ENCODE measurements at places on chromosomes 7 and 10.

DNA sequence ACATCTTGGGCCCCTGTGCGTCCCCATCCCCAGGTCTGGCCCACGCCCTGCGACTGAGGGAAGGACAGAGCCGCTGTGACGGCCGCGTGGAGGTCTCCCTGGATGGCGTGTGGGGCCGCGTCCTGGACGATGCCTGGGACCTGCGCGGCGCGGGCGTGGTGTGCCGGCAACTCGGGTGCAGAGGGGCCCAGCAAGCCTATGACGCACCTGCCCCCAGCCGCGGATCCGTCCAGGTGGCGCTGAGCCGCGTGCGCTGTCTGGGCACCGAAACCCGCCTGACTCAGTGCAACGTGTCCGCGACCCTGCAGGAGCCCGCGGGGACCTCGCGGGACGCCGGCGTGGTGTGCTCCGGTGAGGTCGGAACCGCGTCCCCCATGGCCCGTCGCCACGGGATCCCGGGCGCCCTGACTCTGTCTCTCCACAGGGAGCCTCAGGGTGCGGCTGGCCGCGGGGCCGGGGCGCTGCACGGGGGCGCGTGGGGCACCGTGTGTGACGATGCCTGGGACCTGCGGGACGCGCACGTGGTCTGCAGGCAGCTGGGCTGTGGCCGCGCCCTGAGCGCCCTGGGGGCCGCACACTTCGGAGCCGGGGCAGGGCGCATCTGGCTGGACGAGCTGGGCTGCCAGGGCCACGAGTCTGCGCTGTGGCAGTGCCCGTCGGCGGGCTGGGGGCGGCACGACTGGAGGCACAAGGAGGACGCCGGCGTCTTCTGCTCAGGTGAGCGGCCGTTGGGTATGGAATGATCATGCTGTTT lies 5.9 kb downstream of the SCART1 start:
- no peak for DNase-seq

DNA sequence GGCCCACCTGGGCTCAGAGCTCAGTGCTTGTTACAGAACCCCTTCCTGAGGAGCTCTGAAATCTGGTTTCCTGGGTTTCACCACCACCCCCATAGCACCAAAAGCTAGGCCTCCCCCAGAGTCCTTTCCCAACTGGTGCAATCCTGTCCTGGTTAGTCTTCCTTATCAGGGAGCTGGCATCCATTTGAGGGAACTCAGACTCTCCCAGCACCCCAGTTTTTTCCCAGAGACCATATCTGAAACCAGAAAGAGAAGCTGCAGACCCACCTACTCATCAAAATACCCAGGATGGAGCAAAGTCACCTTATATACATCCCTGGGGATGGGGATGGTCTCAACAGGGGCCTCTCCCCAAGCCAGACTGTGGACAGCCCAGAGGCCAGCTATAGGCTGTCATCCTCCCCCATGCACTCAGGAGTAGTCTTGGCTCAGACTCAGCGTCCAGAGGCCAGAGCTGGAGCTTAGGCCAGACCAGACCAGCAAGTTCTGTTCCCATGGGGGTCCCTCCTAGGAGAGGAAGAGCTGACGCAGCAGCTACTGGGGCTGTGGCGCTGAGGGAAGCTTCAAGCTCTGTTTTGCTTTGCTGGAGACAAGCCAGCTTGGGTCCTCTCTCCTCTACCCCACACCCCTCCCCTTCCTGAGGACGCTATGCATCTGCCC lies 3.0 kb downstream of the TBATA start:
- DNase-seq, result no peak

DNA sequence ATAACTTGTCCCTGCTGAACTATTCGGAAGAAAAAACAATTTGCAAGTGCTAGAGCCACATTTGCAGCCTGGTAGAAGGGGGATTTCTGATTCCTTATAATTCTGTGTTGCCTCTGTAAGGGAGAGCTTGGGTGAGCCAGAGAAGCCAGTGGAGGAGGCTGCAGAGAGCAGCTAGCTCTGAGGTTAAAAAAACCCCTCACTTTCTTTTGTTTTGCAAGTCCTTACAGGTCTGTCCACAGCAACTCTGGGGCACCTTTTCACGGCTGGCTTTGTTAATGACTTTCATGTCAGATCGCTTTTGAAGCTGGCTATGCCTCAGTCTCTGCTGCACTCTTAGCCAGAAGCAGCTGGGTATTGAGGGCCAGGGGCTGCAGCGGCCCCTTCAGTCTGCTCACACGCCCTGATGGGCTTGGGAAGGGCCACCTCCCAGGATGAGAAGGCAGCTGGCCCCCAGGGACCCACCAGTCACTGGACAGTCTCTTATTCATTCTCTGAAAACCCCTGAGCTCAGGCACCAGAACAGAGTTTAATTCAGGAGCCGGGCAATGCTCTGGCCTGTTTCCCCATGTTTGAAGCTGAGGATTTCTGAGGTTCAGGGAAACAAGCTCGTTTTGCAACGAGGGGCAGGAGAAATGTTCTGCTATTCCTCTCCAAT lies 30.9 kb downstream of the TRIM8 start:
- no peak for DNase-seq

- no peak for DNase-seq
Observed at GRCh38 chr7:81777697-81778096, 7.8 kb upstream of the HGF start.

DNA sequence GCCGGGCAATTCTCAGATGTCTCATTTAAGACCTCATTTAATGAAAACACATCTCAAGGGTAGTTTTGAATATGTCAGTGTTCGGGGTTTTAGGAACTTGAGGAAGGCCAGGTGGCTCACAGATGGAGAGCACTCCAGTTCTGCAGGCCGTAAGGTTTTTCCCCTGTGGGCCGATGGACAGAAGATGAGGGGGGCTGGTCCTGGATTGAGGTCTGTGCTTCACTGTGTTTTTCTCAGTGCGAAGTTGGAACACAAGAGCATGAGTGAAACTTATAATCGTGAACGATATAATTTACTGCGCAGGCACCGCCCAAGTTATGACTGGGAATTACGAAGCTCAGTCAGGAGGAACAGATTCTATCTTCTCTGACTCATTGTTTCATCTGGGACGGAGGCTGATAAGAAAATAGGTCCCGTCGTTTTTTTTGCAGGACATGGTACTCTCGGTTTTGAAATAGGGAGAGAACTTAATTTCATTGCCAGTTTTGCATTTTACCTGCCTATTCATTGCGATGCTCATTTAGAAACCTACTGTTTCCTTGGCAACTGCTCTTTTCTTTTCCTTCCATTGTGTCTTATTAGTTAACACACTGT lies 591.0 kb upstream of the PFKP start:
- DNase-seq, result peak; percentile 23

DNA sequence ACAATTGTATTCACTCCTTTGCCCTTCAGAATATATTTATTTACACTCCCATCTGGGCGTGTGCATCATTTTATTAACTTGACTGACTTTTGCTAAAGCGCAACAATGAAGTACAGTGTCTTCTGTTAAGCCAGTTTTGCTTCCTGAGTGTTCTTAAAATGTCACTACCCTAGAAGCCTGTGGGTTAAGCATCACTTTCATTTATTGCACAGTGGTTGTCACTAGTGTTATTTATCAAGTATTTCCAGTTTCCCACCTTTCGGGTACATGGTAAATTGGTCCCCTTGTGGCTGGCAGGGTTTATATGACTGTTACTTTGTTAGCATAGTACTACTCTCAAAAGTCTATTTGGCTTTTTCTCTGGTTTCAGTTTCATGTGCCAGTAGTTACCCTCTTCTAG lies 3.3 kb downstream of the HILPDA start:
- no peak for DNase-seq

GRCh38 chr10:86951184-86951761 lies 6.1 kb downstream of the MMRN2 start:
- no peak for DNase-seq

DNA sequence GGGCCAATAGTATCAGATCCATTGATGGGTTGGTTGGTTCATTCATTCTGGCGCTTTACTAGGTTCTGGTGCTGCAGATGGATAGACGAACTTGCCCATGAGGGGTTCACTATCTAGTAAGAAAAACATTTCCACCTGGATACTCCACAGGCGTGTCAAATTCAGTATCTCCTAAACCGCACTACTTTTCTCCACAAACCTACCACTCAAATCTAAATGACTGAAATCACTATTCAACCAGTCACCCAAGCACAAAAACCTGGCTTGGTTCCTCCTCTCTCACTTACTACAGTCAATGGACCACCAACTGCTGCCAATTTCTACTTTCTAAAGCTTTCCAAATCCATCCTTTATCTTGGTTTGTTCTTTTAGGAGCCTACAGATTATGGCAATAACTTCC lies 572 bp downstream of the AGK start:
- DNase-seq, result no peak

- no peak for DNase-seq
Observed at GRCh38 chr7:55517191-55517633, 55.1 kb downstream of the VOPP1 start.

GRCh38 chr7:13166801-13167200 lies 479.4 kb downstream of the ARL4A start:
- DNase-seq, result no peak

DNA sequence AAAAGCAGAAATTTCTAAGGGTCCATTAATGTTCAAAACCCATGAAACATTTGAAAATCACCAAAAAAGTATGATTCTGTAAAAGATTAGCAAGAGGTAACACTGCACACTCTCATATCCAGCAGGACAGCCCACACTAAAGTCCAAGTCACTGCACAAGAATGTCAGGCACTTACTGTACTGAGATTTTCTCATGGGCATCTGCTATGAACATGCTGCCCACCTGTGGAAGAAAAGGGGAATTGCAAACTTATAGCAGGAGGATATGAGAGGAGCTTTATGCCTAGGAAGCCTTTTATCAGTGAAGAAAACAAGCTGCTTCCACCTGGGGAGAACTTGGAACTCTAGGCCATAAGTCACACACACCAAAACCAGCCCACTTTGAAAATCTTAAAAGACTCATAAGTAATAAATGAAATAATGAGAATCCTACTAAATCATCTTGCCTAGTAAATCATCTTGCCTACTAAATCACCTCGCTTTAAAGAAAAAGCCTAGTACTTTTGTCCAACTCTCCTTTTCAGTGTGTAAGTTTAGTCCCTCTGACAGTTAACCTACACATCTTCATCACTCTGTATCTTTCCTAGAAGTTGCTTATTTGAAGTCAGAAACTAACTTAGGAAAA lies 46.1 kb downstream of the ARMH3 start:
- peak; percentile 60 for DNase-seq

GRCh38 chr7:4973728-4974198 lies 14.8 kb upstream of the MMD2 start:
- DNase-seq, result peak; percentile 88

GRCh38 chr7:149489391-149490024 lies 8.1 kb downstream of the ZNF746 start:
- DNase-seq, result no peak

DNA sequence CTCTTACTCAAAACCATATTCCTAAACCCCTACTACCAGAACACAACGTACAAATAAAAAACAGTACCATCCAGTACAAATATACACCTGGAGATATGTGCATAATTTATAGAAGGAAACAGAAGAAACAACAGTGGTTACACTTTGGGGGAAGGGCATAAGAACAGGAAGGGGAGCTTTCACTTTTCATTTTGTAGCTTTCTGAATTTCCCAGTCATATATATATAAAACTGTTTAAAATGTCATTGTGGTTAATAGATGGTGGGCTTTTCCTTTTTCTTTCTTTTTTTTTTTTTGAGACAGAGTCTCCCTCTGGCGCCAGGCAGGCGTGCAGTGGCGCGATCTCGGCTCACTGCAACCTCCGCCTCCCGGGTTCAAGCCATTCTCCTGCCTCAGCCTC lies 47.2 kb downstream of the MALSU1 start:
- DNase-seq, result peak; percentile 13

GRCh38 chr10:132946806-132947546 lies 4.6 kb upstream of the CFAP46 start:
- DNase-seq, result no peak

DNA sequence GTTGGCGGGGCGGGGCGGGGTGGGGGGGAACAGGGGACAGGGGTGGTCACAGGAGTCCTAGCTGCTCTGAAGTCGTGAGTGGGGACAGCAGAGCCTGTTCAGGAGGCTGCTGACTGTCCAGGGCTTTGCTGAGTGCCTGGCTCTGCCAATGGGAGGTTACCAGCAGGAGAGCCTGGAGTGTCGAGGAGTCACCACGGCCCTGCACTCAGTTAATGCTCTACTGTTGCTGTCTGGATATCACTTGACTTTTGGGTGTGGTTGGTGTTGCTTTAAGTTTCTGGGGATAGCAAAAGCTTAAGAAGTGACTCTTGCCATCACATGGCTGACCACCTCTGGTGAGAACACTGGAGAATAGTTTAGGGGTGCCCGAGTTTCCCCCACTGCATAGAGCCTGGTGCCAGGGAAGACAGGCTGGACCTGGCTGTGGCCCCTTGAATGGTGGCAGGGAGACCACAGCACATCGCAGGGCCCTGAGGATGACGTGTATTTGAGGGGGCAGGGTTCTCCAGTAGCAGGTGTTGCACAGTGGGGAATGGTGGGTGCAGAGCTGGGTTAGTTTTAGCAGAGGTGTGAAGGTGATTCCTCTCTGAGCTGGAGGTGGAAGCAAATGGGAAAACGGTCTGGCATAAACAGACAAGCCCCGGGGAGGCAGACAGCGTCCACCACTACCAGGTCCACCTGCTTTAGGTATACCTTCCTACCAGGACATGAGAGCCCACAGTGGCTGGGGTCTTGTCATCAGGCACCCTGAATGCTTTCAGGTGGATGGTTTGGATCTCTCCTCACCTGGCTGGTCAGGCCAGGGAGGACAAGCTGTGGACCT lies 54.2 kb upstream of the CAMK2B start:
- no peak for DNase-seq

GRCh38 chr7:47186316-47186715 lies 395.6 kb downstream of the TNS3 start:
- peak; percentile 90 for DNase-seq

DNA sequence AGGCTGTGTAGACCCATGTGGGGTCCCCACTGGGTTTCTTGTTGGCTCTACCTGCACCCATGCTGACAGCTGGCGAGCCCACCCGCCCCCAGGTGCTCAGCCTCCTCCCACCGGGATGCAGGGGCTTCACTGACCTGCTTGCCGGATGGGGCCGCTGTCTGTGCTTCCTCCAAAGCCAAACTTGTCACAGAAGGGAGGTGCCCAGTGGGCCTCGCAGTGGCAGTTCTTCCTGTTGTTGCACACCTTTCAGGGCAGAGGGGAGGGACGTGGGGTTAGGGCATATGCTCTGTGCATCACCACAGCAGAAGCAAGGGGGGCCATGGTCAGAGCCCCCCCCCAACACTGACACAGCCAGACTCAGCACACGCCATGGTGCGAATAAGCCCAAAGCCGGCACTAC lies 146.5 kb downstream of the FANK1 start:
- no peak for DNase-seq

GRCh38 chr7:142499635-142500034 lies 241.8 kb upstream of the PRSS58 start:
- DNase-seq, result no peak

- no peak for DNase-seq
Observed at GRCh38 chr7:42672339-42672999, 239.4 kb downstream of the C7orf25 start.

DNA sequence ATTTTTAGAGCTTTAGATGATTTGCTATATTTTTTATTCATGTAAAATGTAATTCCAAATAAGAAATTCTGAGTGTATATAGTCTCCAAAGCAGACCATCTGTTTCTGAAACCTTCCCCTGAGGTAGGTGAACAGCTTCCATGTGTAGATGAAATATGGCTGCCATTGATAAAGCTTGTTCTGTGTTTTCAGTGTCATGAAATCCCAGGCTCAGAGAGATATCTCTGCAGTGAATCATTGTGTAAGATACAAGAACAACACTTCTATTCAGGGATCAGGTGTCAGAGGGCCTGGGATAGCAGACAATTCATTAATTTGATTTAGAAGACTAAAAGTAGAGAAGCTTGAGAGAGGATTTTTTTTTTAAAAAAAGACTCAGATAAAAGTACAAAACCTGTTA lies 29.1 kb downstream of the ACTA2 start:
- DNase-seq, result no peak

GRCh38 chr10:119784340-119785067 lies 58.7 kb downstream of the INPP5F start:
- DNase-seq, result peak; percentile 98
